ENCODE measurements at places on chromosomes 1 and 21.
A peak's percentile ranks its signal among the peaks of the same experiment; 100 is the strongest.

DNA sequence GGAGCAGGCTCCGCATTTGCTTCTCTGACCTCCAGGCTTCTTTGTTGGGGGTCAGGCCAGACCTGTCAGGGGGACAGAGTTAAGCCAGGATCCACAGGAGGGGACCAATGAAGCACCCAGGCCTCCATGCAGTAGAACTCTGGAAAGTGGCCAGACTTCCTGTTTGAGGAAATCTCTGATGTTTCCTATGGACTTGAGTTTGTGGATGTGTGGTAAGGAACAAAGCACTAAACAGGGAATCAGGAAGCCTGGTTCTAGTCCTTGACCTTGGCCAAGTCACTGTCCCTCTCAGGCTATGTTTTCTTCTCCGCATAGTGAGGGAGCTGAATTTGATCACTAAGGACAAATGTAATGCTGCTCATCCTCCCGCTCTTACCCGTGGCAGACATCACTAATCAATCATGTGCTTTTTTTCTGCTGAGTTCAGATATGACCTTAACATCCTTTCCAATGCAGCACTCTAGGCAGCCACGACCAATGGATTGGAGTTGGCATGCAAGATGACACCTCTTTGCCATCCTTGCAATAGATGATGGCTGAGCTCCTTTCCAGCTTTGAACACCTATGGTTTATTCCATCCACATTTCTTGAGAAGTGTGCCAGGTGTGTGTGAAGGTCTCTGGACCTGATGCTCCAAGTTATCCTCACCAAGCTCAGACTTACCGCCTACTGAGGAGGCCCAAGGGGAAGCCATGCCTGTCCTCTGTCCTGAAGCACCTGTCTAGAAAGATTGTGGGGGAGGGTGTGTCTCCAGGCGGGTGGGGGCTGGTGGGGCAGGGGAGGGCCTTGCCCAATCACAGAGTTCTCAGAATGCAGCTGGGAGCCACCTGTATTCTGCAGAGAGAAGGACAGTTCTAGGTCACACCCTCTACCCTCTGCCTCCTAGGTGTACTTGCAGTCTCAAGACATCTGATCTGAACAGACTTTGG, 9.9 kb downstream of the SH2D2A start:
- peak; percentile 48 for DNase-seq

DNA sequence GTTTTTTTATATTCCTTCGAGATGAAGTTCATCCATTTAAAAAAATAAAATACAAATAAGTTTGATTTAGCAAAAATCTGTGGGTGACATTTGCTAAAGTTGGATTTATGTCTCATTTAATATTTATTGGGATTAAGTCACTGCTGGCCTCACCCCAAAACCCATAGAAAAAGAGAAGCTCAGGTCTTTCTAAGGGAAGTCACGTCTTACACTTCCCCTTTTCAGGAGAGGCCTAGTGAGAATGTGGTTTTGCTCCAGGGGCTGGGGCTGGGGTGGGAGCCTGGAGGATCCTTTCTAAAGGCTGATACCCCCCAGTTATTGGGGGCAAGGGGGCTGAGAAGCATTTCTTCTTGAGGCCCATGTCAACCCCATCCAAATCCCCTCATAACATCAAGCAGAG, 300.3 kb downstream of the DSCAM start:
- DNase-seq = no peak

DNA sequence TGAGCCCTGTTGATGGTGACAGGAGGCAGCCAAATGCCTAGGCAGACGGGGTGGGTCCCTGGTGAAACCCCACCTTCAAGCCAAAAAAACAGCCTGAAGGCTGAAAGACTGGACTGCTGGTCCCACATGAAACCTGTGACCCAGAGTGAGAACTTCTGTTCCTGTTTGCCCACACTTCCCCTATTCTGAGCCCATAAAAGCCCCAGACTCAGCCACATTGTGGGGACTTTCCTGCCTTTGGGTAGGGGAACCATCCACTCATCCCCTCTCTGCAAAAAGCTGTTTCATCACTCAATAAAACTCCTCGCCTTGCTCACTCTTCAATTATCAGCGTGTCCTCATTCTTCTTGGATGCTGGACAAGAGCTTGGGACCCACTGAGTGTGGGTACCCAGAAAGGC, 25.2 kb downstream of the HTR6 start:
- DNase-seq = no peak

DNA sequence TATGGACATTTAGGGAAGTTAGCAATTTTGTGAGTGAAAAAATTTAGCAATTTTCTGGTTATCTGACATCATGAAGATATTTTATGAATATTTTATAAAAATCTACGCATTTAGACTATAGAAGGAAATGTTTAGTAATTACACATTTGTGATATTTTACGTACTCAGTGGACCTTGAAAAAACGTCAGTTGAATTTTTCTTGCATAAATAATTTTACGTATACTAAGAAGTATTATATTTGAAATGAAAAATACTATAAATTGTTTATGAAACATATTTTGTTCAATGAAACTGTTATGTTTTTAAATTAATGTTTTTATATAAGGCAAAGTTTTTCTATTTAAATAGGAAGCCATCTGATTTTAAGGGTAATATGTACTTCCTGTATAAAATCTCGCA, 462.8 kb downstream of the NCAM2 start:
- DNase-seq = no peak

DNA sequence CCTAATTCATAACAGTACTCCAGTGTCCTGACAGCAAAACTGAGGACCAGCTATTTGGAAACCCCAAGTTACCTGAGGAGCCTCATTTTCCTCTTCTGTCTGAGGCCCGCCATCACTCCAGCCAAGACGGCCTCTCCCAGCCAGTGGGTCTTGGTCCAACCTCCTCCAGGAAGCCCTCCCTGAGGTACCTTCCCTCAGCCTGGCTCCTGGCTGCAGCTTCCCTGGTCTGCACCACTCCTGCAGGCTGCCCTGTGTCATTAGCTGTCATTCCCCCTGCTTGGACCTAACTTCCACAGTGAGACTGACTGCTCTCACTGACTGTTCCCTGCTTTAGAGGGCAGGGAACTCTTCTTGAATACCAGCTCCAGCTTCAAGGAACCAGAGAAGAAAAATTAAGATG, 33.0 kb downstream of the BCAR3 start:
- DNase-seq = no peak

DNA sequence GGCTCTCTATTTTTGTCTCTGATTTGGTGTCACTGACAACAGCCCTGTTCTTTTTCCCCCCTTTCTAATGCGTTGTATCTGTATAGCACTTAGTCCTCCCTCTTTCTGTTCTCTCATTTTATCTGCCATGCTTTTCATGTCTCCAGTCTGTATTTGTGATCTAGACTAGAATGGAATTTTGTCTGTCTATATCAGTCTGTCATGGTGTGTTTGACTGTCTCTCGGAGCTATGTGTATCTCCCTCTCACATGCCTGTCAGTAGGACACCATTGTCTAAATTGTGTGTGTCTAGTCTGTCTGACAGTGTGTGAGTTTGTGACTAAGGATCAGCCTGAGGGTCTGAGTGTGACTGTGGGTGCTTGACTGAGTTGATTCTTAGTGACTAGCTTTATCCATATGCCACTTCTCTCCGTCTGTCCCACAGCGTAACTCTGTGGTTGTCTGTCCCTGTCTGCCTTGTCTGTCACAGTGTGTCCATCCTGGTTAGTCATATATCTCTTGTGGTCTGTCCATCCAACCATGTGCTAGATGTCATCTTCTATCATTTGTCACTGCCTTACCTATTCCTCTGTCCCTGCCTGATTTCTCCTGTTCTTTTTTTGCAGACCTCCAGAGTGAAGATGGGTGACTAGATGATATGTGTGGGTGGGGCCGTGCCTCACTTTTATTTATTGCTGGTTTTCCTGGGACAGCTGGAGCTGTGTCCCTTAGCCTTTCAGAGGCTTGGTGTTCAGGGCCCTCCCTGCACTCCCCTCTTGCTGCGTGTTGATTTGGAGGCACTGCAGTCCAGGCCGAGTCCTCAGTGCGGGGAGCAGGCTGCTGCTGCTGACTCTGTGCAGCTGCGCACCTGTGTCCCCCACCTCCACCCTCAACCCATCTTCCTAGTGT, 1.4 kb upstream of the B4GALT2 start:
- DNase-seq = no peak

GRCh38 chr1:231334952-231335351, 2.7 kb downstream of the EXOC8 start:
- DNase-seq = no peak

GRCh38 chr1:209609791-209610630, 26.5 kb downstream of the CAMK1G start:
- no peak for DNase-seq

DNA sequence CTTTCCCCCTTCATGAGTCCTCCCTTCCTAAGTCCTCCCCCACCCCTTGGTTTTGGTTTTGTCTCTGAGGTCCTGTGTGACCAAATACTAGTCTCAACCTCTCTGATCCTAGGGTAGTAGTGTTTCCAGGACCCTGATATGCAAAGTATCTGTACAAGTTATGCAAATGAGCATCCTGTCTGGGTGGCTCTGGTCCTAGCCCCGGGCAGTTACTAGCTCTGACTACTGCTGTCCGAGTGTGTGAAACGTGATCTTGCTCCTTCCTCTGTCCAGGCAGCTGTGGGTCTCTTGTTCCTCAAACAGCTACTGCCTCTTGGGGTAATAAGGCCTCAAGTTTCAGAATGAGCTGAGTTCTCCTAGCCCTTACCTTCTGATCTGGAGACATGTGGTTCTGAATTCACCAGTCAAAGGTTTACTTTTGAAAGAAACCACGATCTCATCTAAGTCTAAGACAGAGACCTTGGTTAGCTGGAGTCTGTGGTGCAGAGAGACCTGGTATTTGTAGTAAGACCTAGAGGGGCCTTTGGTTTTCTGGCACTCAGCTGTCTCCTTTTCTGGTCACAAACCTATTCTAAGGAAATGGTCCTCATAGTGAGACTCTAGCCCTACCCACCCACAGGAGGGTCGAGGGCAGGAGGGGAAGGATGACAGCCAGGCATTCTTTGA, 31.0 kb upstream of the IL19 start:
- no peak for DNase-seq

- DNase-seq = no peak
Observed at GRCh38 chr1:119978018-119978505, 81.7 kb upstream of the ADAM30 start.

DNA sequence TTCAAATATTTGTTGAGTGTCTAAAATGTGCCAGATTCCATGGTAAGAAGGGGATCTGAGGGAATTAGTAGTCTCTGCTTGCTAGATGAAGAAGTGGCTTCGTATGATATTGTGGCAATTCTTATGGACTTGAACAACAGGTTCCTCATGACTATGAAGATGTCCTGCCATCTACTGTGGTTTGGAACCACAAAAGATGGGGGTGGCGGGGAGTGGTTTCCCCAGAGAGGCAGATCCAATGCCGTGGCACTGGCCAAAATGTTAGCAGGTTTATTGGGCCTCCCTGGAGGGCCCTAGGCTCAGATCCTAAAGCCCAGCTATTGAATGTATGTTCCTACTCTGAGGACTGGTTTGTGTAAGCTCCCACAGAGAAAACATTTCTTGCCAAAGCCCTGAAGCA, 120.8 kb downstream of the RGS2 start:
- DNase-seq = no peak

GRCh38 chr1:176745945-176746344, 283.0 kb downstream of the PAPPA2 start:
- DNase-seq = no peak

DNA sequence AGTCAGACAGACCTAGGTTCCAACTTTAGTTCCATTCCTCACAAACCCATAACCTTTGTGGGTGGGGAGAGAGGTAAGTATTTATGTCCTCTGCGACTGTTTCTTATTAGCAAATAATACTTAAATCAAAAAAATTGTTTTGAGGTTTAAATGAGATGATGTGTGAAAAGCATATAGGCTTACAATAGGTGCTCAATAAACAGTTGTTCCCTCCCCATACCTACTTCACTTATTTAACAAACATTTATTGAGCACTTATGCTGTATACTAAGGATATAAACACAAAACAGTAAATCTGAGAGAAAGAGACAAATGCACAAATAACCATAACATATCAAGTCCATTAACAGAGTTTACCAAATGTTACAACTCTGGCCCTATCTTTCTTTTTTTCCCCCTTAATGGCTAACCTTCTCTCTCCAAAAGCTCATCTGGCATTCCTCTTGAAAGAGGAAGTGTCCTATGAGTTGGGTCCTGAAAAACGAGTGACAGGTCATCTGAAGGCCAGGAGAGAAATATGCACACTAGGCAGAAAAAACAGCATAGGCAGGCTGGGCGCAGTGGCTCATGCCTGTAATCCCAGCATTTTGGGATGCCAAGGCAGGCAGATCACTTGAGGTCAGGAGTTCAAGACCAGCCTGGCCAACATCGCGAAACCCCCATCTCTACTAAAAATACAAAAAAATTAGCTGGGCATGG, 10.3 kb downstream of the PIGM start:
- DNase-seq = no peak

GRCh38 chr1:246987083-246987690, 20.7 kb downstream of the ZNF695 start:
- DNase-seq = no peak

DNA sequence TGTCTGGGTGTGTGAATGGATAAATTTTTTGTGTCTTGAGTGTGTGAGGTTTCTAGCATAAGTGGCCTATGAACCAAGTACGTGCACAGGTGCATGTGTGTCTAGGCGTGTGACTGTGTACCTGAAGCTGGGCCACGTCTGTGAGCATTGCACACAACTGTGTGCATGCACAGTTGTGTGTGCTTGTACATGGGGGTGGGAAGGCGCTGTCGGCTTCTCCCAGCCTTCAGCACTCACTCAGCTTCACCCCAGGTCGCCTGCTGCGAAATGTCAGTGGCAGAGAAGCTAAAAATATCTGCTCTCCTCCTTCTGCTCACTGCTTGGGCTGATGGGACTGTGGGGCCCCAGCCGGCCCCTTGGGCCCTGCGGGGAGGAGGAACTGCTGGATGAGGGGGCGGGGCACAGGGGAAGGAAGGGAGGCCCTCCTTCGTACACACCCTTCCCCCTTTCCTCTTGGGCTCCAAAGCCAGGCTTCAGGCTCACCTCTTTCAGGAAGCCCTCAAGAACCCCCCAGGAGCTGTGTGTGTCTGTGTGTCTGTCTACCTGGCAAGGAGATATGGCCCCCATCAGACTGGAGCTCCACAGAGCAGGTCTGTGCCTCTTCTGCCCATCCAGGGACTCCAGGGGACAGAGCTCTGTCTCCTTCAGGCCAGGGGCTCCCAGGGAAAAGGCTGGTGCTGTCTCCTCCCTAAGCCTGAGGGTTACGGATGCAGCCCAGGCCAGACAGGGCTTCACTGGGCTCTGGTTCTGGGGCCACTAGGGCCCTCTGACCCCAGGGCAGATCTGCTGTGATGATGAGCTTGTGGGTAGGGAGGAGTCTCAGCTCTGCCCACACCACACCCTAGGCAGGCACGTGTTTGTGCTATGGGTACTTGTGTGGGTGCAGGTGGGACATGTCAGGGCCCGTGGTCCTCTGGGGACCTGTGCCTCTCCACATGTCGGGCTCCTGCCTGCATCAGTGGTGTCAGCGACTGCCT, 35.6 kb upstream of the WASF2 start:
- peak; percentile 80 for DNase-seq

- DNase-seq = no peak
Observed at GRCh38 chr1:42837709-42838108, 8.7 kb upstream of the ZNF691 start.

Data from activated effector memory CD4-positive, alpha-beta T cell treated with anti-CD3 and anti-CD28 coated beads, Interleukin-2, amount 50 U/mL, for 16 hours (primary cell).